ENCODE measurements at places on chromosomes 7 and 10.

DNA sequence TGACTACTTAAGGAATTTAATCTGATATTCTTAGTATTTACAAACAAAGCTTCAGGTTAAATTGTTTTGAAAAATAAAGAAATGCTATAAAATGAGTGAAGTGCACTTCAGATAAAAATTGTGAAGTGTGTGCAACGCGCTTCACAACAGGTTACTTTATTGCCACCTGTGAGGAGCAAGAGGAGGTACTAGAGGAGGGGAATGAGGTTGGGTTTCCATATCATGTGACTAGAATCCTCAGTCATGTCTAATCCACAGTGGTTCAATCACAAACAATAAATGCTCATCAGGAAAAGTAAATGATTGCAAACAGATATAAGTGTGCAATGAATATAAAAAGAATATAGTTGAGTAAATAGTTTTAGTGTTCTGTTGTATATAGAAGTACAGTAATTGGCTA, 34.5 kb upstream of the CD36 start:
- no peak for DNase-seq

GRCh38 chr7:30665043-30665442, 17.2 kb downstream of the CRHR2 start:
- no peak for DNase-seq

GRCh38 chr10:19974554-19974953, 158.3 kb downstream of the PLXDC2 start:
- DNase-seq, result no peak

GRCh38 chr7:139896831-139897230, 67.8 kb downstream of the TBXAS1 start:
- DNase-seq, result no peak

- no peak for DNase-seq
These were observed 218.7 kb downstream of the GALNT17 start for GRCh38 chr7:71350680-71351079.

- no peak for DNase-seq
These were observed 59.2 kb downstream of the AKR1E2 start for GRCh38 chr10:4885162-4885561.

DNA sequence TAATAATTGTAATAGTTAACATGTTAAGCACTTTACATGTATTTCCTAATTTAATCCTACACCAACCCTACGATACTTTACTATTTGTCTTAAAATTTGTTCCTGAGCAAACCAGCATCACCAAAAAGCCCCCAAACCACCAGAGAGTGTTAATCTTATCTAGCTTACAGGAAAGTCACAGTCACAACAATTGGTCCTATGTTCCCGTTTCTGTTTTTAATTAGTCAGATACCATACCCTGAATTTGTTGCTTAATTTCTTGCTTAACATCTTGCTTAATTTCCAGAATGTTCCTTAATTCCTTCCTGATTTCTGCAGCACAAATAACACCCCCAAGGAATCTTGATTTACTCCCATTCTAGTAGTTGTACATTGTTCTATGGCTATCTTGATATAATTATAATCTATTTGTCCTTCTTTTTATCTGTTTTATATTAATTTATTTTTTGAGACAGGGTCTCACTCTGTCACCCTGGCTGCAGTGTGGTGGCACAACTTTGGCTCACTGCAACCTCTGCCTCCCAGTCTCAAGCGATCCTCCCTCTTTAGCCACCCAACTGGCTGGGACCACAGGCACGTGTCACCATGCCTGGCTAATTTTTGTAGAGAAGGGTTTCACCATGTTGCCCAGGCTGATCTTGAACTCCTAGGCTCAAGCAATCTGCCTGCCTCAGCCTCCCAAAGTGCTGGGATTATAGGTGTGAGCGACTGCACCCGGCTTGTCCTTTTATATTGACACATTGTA, 6.6 kb upstream of the PDSS1 start:
- DNase-seq, result no peak

DNA sequence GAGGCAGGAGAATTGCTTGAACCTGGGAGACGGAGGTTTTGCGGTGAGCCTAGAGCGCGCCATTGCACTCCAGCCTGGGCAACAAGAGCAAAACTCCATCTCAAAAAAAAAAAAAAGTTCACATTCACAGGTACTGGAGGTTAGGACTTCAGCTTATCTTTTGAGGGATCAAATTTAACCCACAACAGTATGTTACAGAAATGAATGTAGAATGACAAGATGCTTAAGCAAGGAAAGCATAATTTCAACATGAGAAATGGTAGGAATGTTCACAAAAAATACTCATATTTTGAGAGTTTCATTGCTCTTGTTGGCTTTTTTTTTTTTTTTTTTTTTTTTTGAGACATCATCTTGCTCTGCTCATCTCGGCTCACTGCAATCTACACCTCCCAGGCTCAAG, 1.9 kb upstream of the HERC4 start:
- DNase-seq, result no peak

DNA sequence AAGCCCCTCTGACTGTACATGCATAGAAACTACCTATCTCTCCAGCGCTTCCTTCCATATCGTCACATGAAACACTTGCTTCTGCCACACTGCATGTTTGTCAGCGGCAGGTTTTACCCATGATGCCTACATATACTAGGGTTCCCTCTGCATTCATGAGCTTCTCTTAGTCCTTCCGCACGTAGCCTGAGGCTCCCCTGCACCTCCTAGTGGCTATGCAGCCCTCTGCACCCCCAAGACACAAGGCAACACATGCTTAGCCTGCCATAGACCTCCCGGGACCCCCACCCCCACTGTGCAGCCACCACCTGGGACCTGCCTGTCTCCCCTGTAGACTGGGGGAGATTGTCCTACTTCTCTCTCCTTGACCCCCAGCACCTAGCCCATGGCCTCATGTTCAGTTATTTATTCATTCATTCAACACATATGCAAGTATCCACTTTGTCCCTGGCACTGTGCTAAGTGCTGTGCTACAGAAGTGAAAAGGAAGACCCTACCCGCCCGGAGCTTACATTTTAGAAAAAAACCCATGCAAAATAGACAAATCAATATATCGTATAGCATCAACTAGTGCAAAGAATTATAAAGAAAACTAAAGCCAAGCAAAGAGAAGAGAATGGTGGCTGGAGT, 23.5 kb downstream of the TMEM273 start:
- DNase-seq, result peak; percentile 5

GRCh38 chr10:112335868-112336265, 38.0 kb upstream of the ACSL5 start:
- DNase-seq, result no peak

- no peak for DNase-seq
These were observed 53.9 kb upstream of the LYZL2 start for GRCh38 chr10:30683496-30683895.

DNA sequence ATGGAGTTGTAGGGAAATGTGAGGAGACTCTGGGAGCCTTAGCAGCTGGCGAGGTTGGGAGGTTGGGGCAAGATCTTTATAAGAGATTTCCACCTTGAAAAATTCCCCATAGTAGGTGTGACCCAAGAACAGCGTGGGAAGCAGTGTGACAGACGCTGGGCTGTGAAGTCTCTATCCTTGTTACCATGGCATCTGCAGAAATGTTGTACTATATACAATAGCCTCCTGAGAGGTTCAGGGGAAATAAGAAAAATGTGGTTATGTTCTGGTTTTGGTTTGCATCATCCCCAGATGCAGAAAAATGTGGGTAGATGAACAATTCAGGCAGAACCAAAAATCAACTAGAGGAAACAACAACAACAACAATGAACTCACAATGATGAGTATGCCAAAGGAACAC, 498.6 kb downstream of the SH2D4B start:
- no peak for DNase-seq

DNA sequence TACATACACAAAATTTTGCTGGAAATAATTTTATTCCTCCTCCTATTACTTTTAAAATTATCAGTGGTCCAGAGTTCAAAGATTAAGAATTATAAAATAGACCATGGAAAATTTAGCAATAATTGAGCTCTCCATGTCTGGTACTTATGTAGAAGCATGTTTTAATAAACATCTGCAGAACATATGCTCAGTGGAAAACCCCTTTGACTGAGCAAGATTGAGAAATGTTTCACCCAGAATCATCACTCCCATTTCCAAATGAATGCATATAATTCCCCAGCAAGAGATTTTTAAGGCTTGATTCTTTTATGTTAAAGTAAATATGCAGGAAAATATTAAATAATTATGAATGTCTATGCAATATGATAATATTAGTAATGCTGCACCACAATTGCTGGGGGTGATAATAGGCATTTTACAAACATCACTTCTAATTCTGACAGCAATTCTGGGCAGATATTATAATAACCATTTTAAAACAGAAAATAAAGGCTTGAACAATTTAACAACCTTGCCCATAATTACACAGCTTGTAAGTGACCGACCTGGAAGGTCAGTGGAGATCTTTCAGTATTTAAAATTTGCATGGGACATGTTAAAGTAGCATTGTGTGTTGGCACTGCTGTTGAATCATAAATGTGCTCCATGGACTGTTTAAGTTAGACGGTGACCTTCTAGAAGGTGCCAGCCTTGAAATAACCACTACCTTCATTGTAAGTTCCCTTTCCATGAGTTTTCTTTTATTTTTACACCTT, 45.6 kb upstream of the TES start:
- DNase-seq, result no peak

- DNase-seq, result no peak
These were observed 42.4 kb upstream of the NCAPG2 start for GRCh38 chr7:158746957-158747356.

DNA sequence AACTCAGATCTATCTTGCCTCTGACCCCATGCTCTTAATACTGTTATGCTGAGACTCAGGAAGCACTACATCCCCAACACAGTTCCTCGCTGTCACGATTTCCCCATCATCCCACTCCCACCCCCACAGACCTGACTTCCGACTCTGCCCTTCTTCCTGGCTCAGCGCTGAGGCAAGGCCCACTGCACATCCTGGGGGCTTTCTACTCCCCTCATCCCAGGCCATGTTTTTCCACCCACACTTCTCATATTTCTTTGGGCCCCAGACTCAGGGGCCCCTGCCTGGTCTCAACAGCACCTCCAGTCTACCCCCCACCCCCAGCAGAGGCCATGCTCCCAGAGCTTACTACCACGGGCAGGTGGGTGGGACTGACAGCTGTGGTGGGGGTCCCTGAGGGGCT, 7.7 kb upstream of the NDST2 start:
- DNase-seq, result no peak

DNA sequence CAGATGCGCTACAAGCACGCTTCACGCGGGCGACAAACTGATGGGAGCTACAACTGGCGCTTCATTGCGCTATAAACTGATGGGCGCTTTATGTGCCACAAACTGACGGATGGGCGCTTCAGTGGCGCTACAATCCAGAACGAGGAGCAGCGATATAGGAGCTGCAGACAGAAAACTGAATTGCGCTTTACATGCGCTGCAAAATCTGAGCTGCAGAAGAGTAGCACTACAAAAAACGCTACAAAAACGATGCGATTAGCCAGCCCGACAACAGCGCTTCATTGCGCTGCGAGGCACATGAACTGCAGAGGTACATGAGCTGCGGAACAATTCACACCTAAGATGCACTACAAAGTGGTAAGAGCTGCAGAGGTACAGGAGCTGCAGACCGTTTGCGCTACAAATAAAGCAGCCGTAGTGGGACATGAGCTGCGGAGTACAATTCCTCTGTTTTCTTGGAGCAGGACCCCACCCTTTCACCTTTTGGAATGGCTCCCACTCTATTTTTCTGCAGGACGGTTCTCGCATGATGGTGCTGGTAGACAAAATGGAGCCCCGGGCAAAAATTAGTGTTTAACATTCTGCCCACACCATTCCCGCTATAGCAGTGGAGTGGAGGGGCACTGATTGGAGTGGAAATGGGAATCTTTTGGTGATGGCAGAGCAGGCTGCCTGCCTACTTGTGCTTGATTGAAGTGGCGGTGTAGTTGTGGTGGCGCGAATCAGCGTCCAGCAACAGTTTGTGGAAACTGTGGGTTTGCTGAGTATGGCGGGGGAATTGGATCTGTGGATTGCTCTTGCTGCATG, 1.2 kb upstream of the SGCE start:
- DNase-seq, result peak; percentile 52

GRCh38 chr7:103660455-103661371, 214.7 kb upstream of the SLC26A5 start:
- DNase-seq, result no peak

- DNase-seq, result no peak
These were observed 11.4 kb downstream of the C10orf53 start for GRCh38 chr10:49690698-49691356.

DNA sequence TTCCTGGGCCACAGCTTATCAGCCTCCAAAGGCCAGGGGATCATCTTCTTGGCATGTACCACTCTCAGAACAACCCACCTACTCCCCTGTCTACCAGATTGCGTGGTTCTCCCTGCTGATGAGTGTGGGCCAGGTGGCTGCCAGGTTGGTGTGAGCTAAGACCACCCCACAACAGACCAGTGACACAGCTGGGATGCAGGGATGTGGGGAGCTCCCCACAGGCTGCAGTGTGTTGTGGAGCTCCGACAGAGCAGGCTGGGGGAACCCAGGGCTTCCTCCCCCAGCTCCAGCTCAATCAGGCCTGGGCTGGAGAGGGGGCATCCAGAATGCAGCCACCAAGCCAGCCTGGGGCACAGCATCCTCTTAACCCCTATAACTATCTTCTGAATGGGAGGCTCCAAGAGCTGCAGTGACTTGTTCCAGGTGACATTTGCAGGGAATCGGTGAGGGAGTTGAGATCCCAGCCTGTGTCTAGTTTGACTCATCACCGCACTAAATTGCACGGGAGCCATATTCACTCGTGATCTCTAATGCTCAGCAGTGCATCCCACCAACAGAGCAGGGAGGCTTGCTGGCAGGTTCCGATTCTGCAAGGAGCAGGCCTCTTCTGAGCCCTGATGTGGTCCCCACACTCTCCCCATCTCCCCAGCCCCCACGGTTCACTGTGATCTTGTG, 596 bp upstream of the GDF2 start:
- DNase-seq, result no peak

DNA sequence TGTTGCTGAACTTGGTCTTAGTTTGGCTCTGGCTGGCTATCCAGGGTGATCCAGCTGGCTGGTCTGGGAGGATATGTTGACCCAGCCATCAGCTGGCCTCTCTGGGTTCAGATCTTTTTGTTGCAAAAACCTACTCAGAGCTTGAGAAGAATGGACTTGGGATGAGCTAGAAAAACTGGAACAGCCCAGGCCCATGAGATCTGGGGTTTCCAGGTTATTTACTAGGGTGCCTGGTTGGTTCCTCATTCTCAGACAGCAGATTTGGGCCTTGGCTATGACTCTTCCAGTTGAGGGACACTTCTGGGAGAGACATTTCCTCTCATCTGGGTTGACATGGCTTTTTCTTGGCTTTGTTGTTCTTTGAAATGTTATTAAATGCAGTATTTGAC, 116.6 kb downstream of the ADCY1 start:
- DNase-seq, result no peak

- DNase-seq, result peak; percentile 68
These were observed 2.2 kb upstream of the HSPB1 start for GRCh38 chr7:76300166-76300731.

- no peak for DNase-seq
These were observed 111.0 kb downstream of the EGFR start for GRCh38 chr7:55129541-55130394.

GRCh38 chr10:110686047-110686446, 41.9 kb downstream of the RBM20 start:
- DNase-seq, result no peak

GRCh38 chr10:48839809-48840679, 99.6 kb downstream of the LRRC18 start:
- DNase-seq, result no peak

Measured in NCI-H2081 (cell line).